ENCODE measurements at places on chromosomes 6 and 20. TPM values are rescaled to one million over a fixed set of nuclear protein-coding genes. Genes with fewer than 3 reads are reported as not detected.

- no peak for DNase-seq
Measured at GRCh38 chr6:27156874-27157458, 90.5 kb upstream of the PRSS16 start.

DNA sequence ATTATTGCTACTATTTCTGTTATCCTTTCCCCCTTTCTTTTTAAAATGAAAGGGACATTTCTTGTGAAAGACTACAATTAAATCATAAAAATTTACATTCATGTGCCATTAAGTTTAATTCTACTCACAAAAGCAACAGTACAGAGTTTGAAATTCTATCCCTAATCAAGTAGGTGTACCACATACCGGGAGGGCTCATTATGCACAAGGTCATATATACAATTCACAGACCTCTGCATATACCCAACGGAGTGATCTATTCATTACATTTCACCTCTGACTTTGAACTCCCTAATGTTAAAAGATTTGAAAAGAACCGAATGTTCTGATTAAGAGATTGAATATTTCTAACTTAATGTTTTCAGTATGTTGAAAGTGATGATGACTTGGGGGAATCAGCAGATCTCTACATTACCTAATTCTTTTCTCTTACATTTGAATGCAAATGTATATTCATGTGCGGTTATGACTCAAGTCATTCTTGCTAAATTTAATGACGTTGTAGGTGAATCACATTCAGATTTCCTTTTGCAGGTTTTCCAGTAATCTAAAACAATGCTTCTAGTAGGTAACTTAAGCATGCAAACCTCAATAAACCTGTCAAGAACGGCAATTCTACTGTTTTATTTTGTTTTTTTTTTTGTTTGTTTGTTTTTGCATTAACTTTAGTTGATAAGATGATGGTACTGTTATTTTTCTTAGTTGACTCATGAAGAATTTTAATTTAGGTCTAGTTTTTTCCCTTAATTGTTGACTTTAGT, 7.3 kb downstream of the EYA4 start:
- peak; percentile 98 for DNase-seq

DNA sequence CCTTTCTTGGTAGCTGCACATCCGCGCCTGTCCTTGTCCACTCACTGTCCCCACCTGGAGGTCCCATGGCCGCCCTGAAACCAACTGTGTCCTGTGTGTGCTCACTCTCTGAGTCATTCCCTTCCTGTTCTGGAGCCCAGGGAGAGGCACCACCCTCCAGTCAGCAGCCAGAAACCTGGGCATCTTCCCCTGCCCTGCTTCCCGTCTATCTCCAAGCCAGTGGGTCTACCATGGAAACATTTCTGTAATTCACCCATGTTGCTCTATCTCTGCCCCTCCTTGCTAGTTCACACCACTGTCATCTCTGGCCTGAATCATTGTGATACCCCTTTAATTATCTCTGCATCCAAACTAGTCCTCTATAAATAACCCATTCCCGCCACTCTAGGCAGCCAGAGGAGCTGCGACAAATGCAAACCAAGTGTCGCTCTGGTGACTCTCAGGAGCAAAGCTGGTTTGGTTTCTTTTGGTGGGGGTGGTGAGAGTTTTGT, 28.8 kb upstream of the SYNJ2 start:
- DNase-seq = peak; percentile 33

DNA sequence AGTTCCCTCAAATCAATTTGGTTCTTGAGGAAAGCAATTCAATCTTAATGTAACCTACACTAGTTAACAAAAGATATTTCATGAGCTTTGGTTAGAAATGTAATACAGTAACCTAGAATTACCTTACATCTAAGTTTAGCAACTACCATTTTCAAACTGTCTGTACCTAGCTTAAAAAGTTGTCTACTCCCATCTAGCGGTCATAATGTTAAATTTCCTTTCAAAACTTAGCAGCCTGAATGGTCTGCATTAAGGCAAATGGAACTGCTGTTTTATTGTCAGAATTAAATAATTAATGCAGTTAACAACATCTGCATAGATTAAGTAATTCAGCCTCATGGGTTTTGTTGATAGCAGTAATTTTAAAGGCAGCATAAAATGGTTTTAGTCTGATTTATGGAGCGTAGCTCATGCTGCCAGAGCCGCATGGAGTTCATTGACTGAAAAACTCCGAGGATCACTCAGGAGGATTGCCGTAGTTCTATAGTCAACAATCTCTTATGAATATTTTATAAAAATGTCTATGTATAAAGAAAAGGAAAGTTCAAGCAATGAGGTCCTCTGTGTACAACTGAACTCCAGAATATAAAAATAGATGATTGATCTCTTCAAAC, 485.4 kb upstream of the MANEA start:
- peak; percentile 75 for DNase-seq

DNA sequence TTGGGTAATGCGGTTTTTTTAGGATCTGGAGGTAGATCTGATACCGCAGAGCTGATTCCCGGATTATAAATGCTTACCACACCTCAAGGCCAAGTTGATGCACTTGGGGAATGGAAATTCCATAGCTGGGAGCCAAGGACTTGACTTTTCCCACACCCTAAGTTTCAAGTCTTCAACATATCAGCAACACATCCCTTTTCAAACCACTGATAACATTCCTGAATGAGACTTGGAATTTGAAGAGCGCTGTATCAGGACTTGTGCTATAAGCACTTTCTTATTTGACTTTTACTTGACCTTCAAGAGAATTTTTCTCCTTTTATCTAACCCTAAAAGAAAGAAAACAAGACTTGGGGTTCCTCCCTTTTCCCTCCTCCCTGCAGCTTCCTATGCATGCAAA, 90.6 kb upstream of the NAA20 start:
- no peak for DNase-seq

PDE7B gene
- total RNA-seq = 0.53 TPM

ENPP3 gene
- total RNA-seq = not detected
